Dermis blood vessel endothelial cell (primary cell): ENCODE measurements at places on chromosomes 12 and 14. TPM values are rescaled to one million over a fixed set of nuclear protein-coding genes. Genes with fewer than 3 reads are reported as not detected.

PLBD1 gene
- total RNA-seq, result 0.34 and 1.4 TPM in 2 replicates

RD3L gene
- total RNA-seq, result not detected in 2 replicates

ANKRD33 gene
- 0.19 TPM in 1 of 2 replicates, not detected in the other for total RNA-seq

HOXC13 gene
- total RNA-seq, result not detected in 2 replicates

SYCP3 gene
- 0.05 TPM in 1 of 2 replicates, not detected in the other for total RNA-seq

KRT78 gene
- not detected in 2 replicates for total RNA-seq

ENO2 gene
- 2.8 and 2.9 TPM in 2 replicates for total RNA-seq

RHEBL1 gene
- 1.2 and 2.0 TPM in 2 replicates for total RNA-seq
